ENCODE measurements at places on chromosomes 4 and X. TPM values are rescaled to one million over a fixed set of nuclear protein-coding genes. Genes with fewer than 3 reads are reported as not detected.

Gene OPN1MW2
- total RNA-seq, result not detected

Gene ZNF157
- 0.35 TPM for total RNA-seq

Gene ANKRD50
- 18.7 TPM for total RNA-seq

Gene TMSB15C
- total RNA-seq, result 0.53 TPM

Gene ADGRL3
- 1.8 TPM for total RNA-seq

Gene TENM3
- total RNA-seq, result 5.5 TPM

Gene USO1
- total RNA-seq, result 79.2 TPM

Gene MAGEE2
- total RNA-seq, result not detected

Gene SMIM31
- not detected for total RNA-seq

- H3K27ac ChIP-seq, result no peak overlapping the region
- no peaks in the 10 kb centered on the region for H3K36me3 ChIP-seq
- H3K4me3 ChIP-seq, result no peak overlapping the region
- H3K27me3 ChIP-seq, result no peaks in the 10 kb centered on the region
- no peaks in the 10 kb centered on the region for H3K4me1 ChIP-seq
Observed at GRCh38 chr4:6405397-6405706, 67.1 kb downstream of the PPP2R2C start.

- H3K4me1 ChIP-seq, result no peaks in the 10 kb centered on the region
- no peak for DNase-seq
- H3K27me3 ChIP-seq, result no peaks in the 10 kb centered on the region
- H3K4me3 ChIP-seq, result no peak overlapping the region
- H3K36me3 ChIP-seq, result no peaks in the 10 kb centered on the region
Observed at GRCh38 chrX:46617906-46618305, 44.3 kb downstream of the CHST7 start.

- no peaks in the 10 kb centered on the region for H3K27me3 ChIP-seq
- H3K27ac ChIP-seq, result peak overlapping the region; percentile 81
- no peak overlapping the region for H3K4me3 ChIP-seq
- no peaks in the 10 kb centered on the region for H3K36me3 ChIP-seq
Observed at GRCh38 chr4:99815597-99816011, 1.0 kb upstream of the DAPP1 start.

DNA sequence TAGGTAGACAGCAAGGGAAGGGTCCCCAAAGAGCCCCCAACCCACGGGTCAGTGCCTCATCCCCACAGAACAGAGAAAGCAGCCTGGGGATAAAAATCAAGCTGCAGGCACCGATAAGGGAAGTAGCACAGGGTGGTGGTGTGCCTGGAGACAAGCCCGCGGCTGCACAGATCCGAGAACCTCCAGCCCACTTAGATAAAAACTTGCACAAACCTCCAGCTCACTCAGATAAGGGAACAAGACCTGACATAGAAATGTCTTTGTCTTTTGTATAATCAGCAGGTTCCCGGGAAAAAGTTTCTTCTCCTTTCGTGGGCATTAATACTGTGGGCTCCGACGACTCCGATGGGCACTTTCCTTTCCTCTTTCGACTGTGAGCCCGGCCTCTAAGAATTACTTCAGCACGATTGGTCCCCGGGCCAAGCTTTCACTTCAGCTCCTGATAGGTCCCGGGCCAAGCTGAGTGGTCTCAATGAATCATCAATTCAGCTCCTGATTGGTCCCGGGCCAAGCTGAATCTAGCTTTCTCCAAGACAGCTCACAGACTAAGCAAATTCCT is 32.4 kb downstream of the PRDX4 start:
- no peak for DNase-seq
- no peaks in the 10 kb centered on the region for H3K4me1 ChIP-seq
- H3K36me3 ChIP-seq, result peaks cover 23% of the 10 kb centered on the region
- no peak overlapping the region for H3K4me3 ChIP-seq

GRCh38 chr4:25609976-25610375 is 45.7 kb upstream of the SLC34A2 start:
- DNase-seq, result no peak
- H3K4me1 ChIP-seq, result peaks cover 16% of the 10 kb centered on the region
- H3K36me3 ChIP-seq, result no peaks in the 10 kb centered on the region
- no peaks in the 10 kb centered on the region for H3K27me3 ChIP-seq
- no peak overlapping the region for H3K4me3 ChIP-seq

GRCh38 chrX:45517090-45517973 is 316.7 kb upstream of the DIPK2B start:
- H3K27me3 ChIP-seq, result no peaks in the 10 kb centered on the region
- H3K4me1 ChIP-seq, result peaks cover 3% of the 10 kb centered on the region
- no peak for DNase-seq
- no peaks in the 10 kb centered on the region for H3K36me3 ChIP-seq
- H3K4me3 ChIP-seq, result no peak overlapping the region

- H3K27me3 ChIP-seq, result no peaks in the 10 kb centered on the region
- H3K27ac ChIP-seq, result no peak overlapping the region
- no peaks in the 10 kb centered on the region for H3K4me1 ChIP-seq
- no peaks in the 10 kb centered on the region for H3K36me3 ChIP-seq
- DNase-seq, result no peak
Observed at GRCh38 chr4:175779081-175779620, 32.9 kb downstream of the GPM6A start.

GRCh38 chr4:86452924-86453531 is 93.2 kb upstream of the MAPK10 start:
- no peaks in the 10 kb centered on the region for H3K4me1 ChIP-seq
- no peak for DNase-seq
- H3K27ac ChIP-seq, result peak overlapping the region; percentile 79
- H3K27me3 ChIP-seq, result no peaks in the 10 kb centered on the region
- H3K36me3 ChIP-seq, result no peaks in the 10 kb centered on the region
- peak overlapping the region; percentile 62 for H3K4me3 ChIP-seq

GRCh38 chrX:133699023-133699728 is 283.9 kb upstream of the GPC4 start:
- H3K4me1 ChIP-seq, result no peaks in the 10 kb centered on the region
- no peaks in the 10 kb centered on the region for H3K36me3 ChIP-seq
- no peaks in the 10 kb centered on the region for H3K27me3 ChIP-seq
- no peak overlapping the region for H3K27ac ChIP-seq
- DNase-seq, result no peak

Data from esophagus squamous epithelium (tissue), 5 donors.